ENCODE measurements at places on chromosomes 5 and 9. TPM values are rescaled to one million over a fixed set of nuclear protein-coding genes. Genes with fewer than 3 reads are reported as not detected.

DNA sequence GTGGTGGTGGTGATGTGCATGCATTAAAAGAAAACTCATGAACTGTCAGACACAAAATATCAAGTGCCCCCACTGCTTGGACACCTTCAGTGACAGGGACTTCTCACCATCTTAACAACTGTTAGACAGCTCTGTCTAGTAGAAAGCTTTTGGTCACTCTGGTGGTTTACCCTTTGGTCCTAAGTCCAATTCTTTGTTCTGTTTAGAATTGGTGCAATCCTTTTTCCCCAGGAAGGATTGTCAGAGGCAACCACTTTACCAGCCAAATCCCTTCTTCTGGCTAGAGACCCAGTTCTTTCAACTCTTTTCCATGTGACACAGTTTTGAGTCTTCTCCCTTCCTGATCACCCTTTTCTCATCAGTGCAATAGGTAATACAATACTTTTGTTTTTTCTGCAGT, 140.2 kb downstream of the SEC61B start:
- no peak for DNase-seq
- no peak overlapping the region for H3K4me3 ChIP-seq
- H3K36me3 ChIP-seq: no peaks in the 10 kb centered on the region
- no peaks in the 10 kb centered on the region for H3K27me3 ChIP-seq
- peaks cover 5% of the 10 kb centered on the region for H3K4me1 ChIP-seq

DNA sequence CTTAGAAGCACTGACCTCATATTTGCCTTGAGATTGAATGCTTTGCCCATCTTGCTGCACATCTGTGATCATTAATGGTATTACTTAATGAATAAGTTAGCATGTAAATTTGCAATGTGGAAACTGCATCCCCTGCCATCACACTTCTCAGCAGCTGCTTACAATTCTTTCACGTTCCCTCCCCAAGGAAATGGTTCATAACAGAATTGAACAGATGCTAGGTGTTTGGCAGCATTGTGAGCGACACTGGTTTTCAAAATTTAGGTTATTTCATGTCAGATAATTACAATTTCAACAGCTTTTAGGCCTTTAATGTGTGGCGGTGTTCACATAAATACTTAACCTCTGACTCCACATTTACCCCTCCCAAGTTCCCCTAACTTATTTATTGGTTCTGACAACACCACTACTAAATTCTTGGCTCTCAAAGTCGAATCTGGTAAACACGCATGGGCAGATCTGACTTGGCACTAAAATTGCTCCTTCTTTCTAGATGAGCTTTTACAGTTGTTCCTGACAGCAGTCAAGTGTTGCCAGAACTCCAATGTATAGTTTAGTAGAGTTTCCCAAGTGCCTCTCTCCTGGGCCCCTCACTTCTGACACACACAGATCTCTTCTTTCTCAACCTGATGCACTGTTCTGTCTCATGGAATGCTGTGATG, 46.8 kb downstream of the SLC1A3 start:
- H3K4me1 ChIP-seq: no peaks in the 10 kb centered on the region
- no peak overlapping the region for H3K4me3 ChIP-seq
- H3K27ac ChIP-seq: no peak overlapping the region
- no peak for DNase-seq
- H3K27me3 ChIP-seq: no peaks in the 10 kb centered on the region
- no peaks in the 10 kb centered on the region for H3K36me3 ChIP-seq

- no peak for DNase-seq
- no peaks in the 10 kb centered on the region for H3K4me1 ChIP-seq
- H3K27me3 ChIP-seq: no peaks in the 10 kb centered on the region
- no peak overlapping the region for H3K27ac ChIP-seq
- no peak overlapping the region for H3K4me3 ChIP-seq
- no peaks in the 10 kb centered on the region for H3K36me3 ChIP-seq
Measured at GRCh38 chr9:30688801-30689200, 1695.6 kb upstream of the ACO1 start.

DNA sequence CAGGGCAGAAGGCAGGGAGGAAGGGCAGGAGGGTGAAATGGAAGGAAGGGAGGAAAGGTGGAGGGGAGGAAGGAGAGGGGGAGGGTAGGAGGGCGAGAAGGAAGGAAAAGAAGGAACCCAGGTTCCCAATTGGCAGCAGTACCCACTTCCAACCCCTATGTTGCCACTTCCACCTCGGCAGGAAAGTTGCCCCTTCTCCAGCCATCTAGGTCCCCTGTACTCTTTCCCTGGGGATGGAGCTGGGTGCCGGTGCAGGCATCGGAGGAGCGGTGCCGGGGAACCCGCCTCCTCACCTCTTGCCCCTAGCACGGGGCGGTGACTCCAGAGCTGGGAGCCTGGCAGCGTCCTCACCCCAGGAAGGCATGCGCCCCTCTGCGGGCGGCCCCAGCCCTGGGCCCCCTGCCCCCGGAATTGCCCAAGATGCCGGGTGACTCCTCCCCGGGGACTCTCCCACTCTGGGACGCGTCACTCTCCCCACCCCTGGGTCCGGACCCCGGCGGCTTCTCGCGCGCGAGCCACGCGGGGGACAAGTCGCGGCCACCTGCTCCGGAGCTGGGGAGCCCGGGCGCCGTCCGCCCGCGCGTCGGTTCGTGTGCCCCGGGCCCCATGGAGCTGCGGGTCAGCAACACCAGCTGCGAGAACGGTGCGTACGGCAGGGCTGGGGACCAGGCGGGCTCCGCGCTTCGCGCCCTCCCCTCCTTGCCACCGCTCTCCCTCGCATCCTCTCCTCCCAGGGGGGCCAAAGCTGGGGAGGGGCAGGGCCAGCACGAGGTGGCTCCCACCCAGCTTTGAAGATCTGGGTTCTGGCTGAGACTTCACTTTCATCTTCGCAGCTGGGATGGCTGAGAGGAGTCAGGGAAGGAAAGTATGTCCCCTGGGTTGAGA, at the start of gene NIPAL4:
TSS of gene NIPAL4 (plus strand) at position 499 of the 885 bp plus-strand sequence. CDS start at position 607, 108 bp downstream.
- DNase-seq: no peak
- no peaks in the 10 kb centered on the region for H3K36me3 ChIP-seq
- no peaks in the 10 kb centered on the region for H3K27me3 ChIP-seq
- H3K4me1 ChIP-seq: peaks cover 23% of the 10 kb centered on the region
- no peak within 1 kb of the TSS for H3K27ac ChIP-seq

DNA sequence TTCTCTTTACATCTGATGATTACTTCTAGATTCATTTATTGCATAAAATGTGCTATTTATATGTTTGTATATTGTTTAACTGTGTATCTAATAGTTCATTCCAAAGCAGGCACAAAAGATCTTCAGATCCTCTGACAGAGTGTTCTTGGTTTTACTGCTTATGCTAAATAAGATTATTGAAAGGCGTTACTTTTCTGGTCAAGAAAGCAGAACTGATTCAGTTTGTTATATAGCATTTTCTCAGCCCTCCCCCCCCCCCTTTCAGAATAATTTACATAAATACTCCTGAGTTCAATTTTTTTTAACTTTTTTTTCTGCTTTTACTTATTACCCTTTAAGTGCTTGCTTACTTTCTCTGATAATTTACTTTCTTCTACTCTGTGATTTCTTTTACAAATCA, 15.4 kb downstream of the CDC42SE2 start:
- H3K27ac ChIP-seq: peak overlapping the region; percentile 89
- H3K27me3 ChIP-seq: no peaks in the 10 kb centered on the region
- H3K4me3 ChIP-seq: peak overlapping the region; percentile 65
- no peak for DNase-seq
- peaks cover 55% of the 10 kb centered on the region for H3K4me1 ChIP-seq

GRCh38 chr5:14501353-14502293, 80.0 kb upstream of the OTULINL start:
- no peak overlapping the region for H3K27ac ChIP-seq
- DNase-seq: no peak
- no peaks in the 10 kb centered on the region for H3K27me3 ChIP-seq
- H3K36me3 ChIP-seq: peaks cover 30% of the 10 kb centered on the region
- no peak overlapping the region for H3K4me3 ChIP-seq

DNA sequence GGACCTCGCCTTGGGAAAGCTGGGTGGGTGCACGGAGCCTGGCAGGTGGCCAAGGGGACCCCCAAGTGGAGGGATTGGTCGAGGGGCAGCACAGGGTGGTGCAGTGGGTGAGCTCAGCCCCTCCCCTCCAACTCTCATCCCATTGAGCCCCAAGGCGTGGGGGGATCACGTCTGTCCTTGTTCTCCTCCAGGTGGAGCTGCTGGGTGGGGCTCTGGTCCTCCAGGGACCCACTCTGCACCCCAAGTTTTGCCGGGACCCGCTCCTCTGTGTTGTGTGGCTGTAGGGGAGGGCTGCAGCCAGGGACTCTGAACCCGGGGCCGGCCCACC, 3.6 kb upstream of the FUT7 start:
- no peak for DNase-seq
- H3K4me1 ChIP-seq: peaks cover 31% of the 10 kb centered on the region
- H3K4me3 ChIP-seq: no peak overlapping the region
- H3K27ac ChIP-seq: no peak overlapping the region
- no peaks in the 10 kb centered on the region for H3K36me3 ChIP-seq

DNA sequence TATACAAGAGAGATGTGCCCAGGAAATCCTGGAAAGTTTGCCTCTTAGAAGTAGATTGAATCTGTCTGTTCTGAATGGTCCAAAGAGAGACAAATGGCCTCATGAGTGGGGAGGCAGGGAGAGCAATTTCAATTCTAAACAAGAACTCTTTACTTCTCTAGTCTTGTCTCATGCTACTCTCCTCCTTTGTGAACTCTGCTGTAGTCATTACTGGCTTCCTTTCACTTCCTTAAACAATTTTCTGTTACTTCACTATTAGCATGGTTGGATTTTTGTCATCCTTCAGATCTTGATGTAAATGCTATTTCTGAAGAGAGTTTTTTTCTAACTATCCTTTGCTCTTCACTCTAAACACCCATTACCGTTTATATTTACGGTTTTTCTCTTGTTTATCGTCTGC, 54.0 kb upstream of the GRIN3A start:
- no peaks in the 10 kb centered on the region for H3K36me3 ChIP-seq
- no peak for DNase-seq
- no peaks in the 10 kb centered on the region for H3K27me3 ChIP-seq
- no peak overlapping the region for H3K4me3 ChIP-seq

- no peak for DNase-seq
- H3K27me3 ChIP-seq: no peaks in the 10 kb centered on the region
- no peak overlapping the region for H3K27ac ChIP-seq
- H3K36me3 ChIP-seq: peaks cover 22% of the 10 kb centered on the region
- H3K4me1 ChIP-seq: peaks cover 13% of the 10 kb centered on the region
- no peak overlapping the region for H3K4me3 ChIP-seq
Measured at GRCh38 chr5:170269579-170269978, 28.0 kb downstream of the LCP2 start.

GRCh38 chr5:133111299-133111698, 59.5 kb downstream of the HSPA4 start:
- peak; percentile 45 for DNase-seq
- no peaks in the 10 kb centered on the region for H3K36me3 ChIP-seq
- H3K27me3 ChIP-seq: no peaks in the 10 kb centered on the region
- H3K4me3 ChIP-seq: no peak overlapping the region

- no peaks in the 10 kb centered on the region for H3K27me3 ChIP-seq
- DNase-seq: no peak
- H3K36me3 ChIP-seq: no peaks in the 10 kb centered on the region
- no peak overlapping the region for H3K4me3 ChIP-seq
Measured at GRCh38 chr5:125043781-125044391, 297.4 kb upstream of the ZNF608 start.

DNA sequence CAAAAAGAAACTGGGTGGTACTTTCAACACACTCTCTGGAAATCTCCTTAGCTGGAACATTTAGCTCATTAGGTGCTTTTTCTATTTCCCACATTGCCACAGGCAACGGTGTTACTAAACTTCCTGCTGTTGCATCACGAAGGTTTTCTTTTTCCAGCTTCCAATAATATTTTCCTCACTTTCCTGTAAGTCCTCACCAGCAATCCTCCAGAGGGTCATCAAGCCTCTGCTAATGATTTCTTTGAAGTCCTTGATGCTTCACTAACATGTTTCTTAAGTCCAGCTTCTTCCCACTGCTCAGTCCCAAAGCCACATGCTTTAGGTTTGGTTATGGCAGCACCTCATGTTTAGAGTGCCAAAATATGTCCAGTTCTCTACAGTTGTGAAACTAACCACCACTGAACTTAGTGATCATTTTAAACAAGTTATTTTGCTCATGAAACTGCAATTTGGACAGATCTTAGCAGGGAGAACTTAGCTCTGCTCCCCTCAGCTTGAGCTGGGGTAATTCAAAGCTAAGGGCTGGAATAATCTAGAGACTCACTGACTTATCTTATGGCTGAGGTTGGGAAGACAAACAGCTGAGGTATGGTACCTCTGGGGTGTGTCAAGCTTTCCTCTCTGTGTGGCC, 39.9 kb upstream of the RETREG1 start:
- H3K4me3 ChIP-seq: no peak overlapping the region
- no peaks in the 10 kb centered on the region for H3K27me3 ChIP-seq
- no peak for DNase-seq

- H3K27me3 ChIP-seq: no peaks in the 10 kb centered on the region
- no peak for DNase-seq
- no peaks in the 10 kb centered on the region for H3K4me1 ChIP-seq
- no peak overlapping the region for H3K27ac ChIP-seq
Measured at GRCh38 chr9:15735083-15735857, 182.4 kb downstream of the CCDC171 start.

- H3K36me3 ChIP-seq: no peaks in the 10 kb centered on the region
- H3K4me3 ChIP-seq: no peak overlapping the region
- no peak for DNase-seq
- H3K27ac ChIP-seq: no peak overlapping the region
- H3K27me3 ChIP-seq: peaks cover 2% of the 10 kb centered on the region
Measured at GRCh38 chr9:3200331-3200774, 325.4 kb downstream of the RFX3 start.

DNA sequence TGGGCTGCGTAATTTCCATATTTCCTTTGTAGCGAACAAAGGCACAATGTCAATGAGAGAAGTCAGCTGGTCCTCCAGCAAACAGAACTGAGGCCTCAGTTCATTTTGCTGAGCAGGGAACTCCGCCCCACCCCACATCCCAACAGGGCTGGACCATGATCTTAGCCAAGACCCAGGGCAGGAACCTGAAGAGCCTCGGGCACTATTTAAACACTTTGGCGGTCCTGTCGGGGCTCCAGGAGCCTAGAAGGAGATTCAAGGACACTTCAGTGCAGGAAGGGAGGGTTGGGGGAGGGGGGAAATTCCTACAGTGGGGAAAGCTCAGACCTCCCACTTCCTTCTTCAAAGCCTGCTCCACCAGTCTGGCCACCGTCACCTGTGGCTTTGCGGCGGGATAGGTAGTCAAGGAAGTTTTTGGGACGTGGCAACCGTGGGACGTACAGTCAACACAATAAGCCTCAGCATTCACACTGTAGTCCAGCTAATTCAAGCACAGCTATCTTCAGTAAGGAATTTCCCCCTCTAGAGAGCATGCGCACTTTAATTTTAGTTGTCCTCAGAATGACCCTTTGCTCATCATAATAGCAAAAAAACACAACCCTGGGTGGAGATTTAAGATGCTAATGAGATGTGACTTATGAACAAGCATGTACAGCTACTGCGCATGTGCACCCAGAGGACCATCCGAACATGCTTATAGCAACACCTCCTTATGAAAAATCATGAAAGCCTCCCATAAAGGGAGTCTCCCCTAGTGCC, 30.9 kb downstream of the S1PR3 start:
- no peak for DNase-seq
- no peak overlapping the region for H3K27ac ChIP-seq
- H3K27me3 ChIP-seq: no peaks in the 10 kb centered on the region
- H3K4me1 ChIP-seq: no peaks in the 10 kb centered on the region

The PCDHGA7 gene
- total RNA-seq: 0.18 TPM

The GFPT2 gene
- total RNA-seq: 0.33 TPM

The SMARCA2 gene
- 387 TPM for total RNA-seq

The C7 gene
- 0.90 TPM for total RNA-seq

The CA9 gene
- total RNA-seq: 4.0 TPM

The RXFP3 gene
- not detected for total RNA-seq

The SPINK4 gene
- not detected for total RNA-seq

The ANKRD31 gene
- not detected for total RNA-seq

The PHF24 gene
- total RNA-seq: not detected

The SELENOP gene
- 0.95 TPM for total RNA-seq

The IL4 gene
- total RNA-seq: not detected

The EQTN gene
- not detected for total RNA-seq

The GLDC gene
- total RNA-seq: 117 TPM

The NXNL2 gene
- not detected for total RNA-seq

The HK3 gene
- 0.13 TPM for total RNA-seq

The ROR2 gene
- not detected for total RNA-seq
